Stimulated activated CD4-positive, alpha-beta T cell treated with anti-CD3 and anti-CD28 coated beads, TNF-alpha, amount 100 ng/mL, for 1 hour (primary cell): ENCODE measurements at places on chromosomes 1 and 21.
A peak's percentile ranks its signal among the peaks of the same experiment; 100 is the strongest.

GRCh38 chr21:44752671-44753235, 41.4 kb upstream of the TSPEAR start:
- no peak for DNase-seq

- no peak for DNase-seq
Observed at GRCh38 chr1:86436041-86436440, 12.1 kb downstream of the CLCA2 start.

DNA sequence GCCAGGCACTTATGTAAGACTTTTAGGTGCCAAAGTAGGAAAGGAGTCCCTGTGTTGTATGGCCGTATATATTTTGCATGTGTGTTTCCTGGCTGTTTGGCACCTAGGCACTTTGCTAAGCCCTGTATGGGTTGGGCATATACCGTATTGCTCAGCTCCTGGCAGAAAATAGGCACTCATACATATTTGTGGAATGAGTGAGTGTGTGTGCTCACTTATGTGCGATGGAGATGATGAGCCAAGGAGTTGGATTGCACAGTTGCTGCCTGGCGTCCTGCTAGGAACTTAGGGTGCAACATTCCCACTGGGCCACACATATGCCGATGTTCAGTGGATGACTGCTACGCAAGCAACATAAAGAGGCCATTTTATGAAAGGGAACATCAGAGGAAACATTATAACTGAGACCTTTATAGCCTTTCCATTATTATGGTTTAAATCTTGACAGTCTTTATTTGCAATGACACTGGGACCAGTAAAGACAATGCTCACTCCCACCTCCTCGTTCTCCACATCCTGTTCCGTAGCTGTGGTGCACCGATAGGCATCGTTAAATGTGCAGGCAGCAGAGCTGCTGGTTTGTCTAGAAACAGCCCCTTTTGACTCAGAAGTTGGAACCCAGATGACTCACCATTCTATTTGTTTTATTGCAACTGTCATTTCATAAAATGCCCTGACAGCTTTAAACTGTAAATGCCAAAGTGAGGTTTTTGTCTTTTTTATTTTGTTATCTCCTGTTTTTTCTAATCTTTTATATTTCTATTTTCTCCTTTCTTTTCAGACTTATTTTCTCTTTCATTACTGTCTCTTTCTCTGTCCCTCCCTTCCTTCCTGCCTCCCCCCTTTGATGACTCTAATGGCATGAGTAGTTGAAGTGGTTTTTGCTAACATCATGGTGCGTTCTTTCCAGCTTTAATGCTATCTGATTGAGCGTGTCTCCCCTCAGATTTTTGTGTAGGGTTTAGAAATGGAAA, 36.1 kb downstream of the PEX14 start:
- DNase-seq: peak; percentile 48

GRCh38 chr1:192707978-192708547, 72.1 kb downstream of the RGS13 start:
- no peak for DNase-seq

DNA sequence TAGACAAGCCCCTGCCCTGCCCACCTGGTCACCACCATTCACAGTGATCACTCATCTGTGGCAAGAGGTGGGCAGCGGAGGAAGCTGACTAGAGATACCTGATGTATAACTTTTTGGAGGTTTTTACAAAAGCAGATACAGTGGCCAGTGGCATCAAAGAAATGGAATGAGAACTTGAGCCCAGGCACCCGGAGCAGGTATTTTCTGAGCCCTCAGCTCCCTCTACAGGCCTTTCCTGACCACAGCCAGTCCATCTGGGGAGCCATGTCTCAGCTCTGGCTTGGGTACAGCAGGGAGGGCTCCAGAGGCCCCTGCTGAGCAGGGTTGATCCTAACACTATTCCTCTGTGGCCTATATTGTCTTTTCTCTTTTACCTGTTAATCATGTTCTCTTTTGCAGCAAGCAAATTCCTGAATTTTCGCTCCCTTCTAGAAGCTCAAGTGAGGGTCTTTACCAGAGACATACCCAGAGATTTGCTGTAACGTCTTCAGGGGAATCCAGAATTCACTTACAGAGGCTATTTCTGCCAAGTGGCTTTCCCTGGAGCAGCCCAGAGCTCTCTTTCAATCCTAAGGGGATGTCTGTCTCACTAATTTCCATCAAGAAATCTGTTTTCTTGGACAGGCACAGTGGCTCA, 27.3 kb downstream of the GPR157 start:
- no peak for DNase-seq

GRCh38 chr1:221824025-221824424, 82.1 kb upstream of the DUSP10 start:
- DNase-seq: no peak

GRCh38 chr1:232634096-232634495, 4.2 kb upstream of the SIPA1L2 start:
- no peak for DNase-seq

GRCh38 chr1:109770331-109771095, 6.8 kb upstream of the EPS8L3 start:
- no peak for DNase-seq

DNA sequence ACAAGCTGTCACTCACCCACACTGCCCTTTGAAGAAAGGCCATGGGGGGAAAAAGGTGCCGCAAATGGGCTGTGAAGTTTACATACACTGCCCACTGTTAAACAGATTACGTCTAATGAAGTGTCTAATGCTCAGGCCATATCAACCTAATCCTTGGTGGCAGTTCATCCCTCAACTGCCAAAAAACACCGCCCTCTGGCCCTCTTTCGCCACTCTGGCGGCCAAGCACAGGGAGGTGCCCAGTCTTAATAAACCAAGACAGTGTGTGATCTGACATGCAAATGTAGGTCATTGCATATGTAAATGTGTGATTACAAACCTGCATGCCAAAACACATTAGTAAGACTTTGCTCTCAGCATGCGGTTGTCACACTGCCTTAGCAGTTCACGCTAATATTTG, 89.5 kb downstream of the NEK7 start:
- no peak for DNase-seq

DNA sequence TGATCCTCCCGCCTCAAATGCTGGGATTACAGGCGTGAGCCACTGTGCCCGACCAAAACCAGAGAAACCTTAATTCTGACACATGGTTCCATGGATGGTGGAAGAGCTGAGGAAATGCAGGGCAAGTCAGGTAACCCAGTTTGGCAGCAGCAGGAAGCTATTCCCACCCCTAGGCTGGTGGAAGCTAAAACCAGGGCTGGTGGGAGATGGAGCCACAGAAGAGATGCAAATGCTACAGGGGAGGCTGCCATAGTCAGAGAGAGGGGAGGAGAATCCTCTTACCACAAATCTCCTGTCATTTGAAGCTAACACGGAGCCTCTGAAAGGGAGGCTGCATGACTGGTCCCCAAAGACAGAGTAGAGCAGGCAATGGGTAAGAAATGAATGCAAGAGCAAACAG, 4.1 kb upstream of the CDC42BPA start:
- DNase-seq: no peak

DNA sequence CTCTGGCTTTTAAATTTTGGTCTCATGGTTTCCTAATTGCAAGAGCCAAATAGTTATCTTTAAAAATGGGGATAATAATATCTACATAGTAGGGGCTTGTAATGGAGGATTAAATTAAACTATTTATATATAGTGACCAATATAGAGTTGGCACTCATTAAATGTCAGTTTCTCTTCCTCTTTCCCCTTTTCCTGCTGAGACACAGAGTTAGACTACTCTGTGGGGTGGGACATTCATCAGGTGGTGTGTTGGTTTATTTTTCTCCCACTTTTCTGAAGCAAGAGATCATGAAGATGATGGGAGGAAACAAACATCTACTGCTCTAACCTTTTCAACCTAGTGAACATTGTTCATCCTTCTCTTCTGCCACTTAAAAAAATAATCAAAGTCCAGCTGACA, 17.3 kb upstream of the RAP1A start:
- DNase-seq: no peak

DNA sequence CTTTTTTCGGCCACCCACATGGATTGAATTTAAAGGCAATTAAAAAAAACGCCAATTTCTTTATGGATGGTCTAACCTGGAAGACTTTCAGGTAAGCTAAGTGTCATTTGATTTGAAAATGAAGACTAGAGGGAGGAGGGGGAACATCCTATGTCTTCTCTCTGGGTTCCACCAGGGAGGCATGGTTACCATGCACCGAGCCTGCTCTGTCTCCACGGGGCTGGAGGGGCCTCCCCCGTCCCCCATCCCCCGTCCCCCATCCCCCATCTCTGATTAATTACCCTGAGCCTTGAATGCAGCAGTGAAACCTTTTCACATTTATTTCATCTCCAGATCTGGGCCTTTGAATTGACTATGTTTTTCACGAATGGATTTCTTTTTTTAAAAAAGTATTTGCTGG, 135.1 kb downstream of the TLR5 start:
- DNase-seq: no peak

DNA sequence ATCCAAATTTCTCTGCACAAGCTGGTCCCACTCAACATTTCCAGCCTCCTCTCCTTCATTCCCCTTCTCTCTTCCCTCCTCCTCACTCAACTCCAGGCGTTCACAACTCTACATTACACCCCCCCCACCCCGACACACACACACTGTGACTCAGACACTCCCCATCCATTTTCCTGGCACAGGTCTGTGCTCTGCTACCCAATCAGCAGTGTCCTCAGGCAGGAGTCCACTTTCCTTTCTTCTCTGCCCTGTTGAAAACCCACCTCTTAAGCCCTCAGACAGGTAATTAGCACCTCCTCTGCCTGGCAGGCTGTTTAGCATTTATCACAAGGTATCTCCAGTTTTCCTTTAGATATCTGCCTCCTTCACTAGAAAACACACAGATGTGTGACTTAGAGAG, 8.8 kb upstream of the LMX1A start:
- no peak for DNase-seq

GRCh38 chr1:183218971-183219615, 33.0 kb downstream of the LAMC2 start:
- peak; percentile 19 for DNase-seq

- no peak for DNase-seq
Observed at GRCh38 chr1:41582351-41582750, 97.9 kb upstream of the EDN2 start.

DNA sequence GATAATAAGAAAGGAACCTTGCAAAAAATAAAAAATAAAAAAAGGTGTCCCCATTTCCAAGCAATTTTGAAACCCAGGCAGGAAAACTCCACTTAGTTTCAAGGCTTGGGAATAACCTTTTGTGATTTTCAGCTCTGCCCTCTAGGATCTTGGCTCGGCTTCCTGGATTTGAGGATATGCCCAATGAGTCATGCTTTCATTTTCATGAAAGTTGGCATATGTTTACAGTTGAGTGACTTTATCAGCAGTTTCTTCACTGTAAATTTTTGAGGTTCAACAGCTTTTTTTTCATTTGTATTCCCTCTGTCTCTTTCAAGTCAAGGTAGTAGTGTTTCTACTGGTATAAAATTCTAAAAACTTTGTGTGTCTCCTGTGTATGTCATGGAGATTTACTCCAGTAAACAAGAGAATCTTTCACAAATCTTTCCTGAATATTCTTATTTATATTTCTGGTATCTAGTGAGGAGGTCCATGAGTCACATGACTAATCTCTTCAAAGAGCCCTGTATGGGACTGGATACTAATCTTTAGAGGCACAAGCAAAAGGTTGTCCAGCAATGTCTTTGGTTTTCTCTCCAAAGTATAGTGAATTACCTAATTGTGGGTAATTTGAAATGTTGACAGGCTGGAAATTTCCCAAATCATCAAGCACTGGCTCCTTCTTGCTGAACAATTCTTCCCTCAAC, 335.3 kb downstream of the BRINP2 start:
- DNase-seq: no peak
